Cerebellum (tissue), 4 donors: ENCODE measurements at places on chromosomes 1 and 21. TPM values are rescaled to one million over a fixed set of nuclear protein-coding genes. Genes with fewer than 3 reads are reported as not detected.

MSH4 gene
- 0.73 TPM for total RNA-seq

KRTAP6-3 gene
- not detected for total RNA-seq

GRCh38 chr1:5661196-5662085, 330.8 kb downstream of the NPHP4 start:
- no peak for DNase-seq

UBXN10 gene
- total RNA-seq, result 2.6 TPM

GRCh38 chr1:240732390-240732789, 120.4 kb upstream of the GREM2 start:
- DNase-seq, result peak; percentile 76

ADAMTS5 gene
- total RNA-seq, result 5.8 TPM

GRCh38 chr1:33319949-33320618, 814 bp downstream of the A3GALT2 start:
- DNase-seq, result no peak

LCE1B gene
- total RNA-seq, result not detected

RAB7B gene
- 0.54 TPM for total RNA-seq

DNA sequence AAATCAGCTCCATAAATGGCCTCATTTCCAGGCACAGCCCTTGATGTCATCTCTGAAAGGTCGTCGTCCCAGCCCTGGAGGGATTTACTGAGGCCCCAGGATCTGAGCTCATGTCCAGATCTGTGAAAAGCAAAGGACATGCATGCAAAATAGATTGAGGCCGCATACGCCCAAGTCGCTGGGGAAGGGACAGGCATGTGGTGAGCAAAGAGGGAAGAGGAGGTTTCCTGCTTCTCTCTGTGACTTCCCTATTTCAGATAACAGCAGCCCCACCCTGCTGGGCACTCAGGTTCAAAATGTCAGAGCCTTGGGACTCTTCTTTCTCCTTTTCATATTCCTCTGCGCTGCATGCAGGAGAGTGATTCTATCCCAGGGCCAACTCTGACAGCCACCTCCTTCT, 197.2 kb downstream of the ADSS2 start:
- DNase-seq, result no peak
